ENCODE measurements at places on chromosomes 2 and 18.
A peak's percentile ranks its signal among the peaks of the same experiment; 100 is the strongest.

GRCh38 chr2:47660168-47660567 is 122.8 kb upstream of the MSH6 start:
- no peak for DNase-seq

DNA sequence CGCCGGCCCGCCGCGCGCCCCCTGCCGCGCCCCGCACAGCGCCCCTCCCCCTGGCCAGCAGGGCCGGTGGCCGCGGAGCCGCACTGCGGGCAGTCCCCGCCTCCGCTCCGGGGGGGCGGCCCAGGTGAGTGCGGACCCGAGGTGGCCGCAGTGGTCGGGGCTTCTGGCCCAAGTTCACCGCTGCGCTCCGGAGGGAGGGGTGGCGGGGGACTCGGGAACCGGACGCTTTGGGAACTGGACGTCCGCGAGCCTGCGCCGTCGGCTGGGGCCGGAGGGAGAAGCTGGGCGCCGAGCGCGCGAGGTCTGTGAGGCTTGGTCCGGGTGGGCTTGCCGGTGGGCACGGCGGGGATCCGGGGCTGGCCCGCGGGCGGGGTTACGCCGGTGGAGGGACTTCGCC is 591 bp upstream of the LDLRAD4 start:
- no peak for DNase-seq

DNA sequence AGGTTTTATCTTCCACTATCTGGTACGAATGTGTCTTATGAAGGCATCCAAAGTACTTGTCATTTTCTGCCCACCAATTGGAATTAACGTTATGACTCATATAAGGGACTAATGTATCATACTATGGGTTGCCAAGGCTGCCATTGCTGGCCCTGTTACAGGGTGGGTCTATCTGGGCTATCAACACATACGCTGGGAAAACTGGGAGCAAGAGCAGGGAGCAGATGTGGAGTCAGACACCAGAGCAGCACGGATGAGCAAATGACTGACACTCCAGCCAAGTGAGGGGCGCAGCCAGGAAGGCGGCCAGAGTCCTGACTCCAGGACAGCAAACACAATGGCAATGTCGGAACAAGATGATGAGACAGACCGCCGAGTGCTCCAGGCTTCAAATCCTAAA is 145.9 kb downstream of the COPS8 start:
- no peak for DNase-seq

DNA sequence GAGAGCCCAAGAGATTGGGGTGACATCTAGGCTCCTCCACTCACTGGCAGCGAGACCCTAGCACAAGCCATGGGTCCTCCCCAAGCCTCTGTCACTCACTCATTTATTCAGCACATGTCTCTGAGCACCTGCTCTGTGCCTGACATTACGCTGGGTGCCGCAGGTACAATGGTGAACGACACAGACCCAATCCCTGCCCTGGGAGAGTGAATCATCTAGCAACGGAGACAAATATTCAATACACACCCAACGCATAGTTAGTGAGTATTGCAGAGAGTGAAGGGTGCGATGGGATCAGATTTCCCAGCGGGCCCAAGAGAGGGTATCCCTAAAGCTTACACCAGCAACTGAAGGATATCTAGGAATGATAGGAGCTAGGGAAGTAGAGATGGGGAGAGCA is 45.5 kb downstream of the ZFP36L2 start:
- no peak for DNase-seq

- peak; percentile 84 for DNase-seq
Measured at GRCh38 chr2:210617732-210618330, 61.4 kb downstream of the CPS1 start.

GRCh38 chr2:68968221-68968620 is 6.2 kb upstream of the GKN1 start:
- no peak for DNase-seq

DNA sequence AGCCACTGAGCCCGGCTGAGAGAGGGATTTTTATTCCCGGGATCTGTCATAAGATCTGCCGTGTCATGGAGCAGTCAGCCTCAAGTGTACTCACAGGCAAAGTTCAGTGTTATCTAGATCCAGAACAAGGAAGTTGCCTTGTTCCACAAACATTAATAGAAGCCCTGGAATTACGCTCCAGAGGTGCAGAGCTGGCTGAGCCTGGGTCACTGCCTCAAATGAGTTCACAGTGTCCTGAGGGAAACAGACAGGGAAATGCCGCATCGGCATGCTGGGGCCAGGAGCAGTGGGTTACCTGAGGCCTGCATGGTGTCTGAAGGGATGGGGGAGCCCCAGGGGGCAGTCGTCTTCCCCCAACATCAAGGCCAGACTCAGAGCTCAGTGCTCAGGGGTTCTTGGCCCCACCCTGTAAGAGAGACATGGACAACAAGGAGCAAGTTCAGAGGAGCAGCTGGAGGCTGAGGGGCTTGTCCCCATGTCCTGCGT is 42.7 kb upstream of the ODC1 start:
- DNase-seq = no peak

- DNase-seq = no peak
Measured at GRCh38 chr2:237455764-237456163, 31.3 kb upstream of the MLPH start.

- DNase-seq = no peak
Measured at GRCh38 chr2:211881449-211881848, 657.2 kb downstream of the ERBB4 start.

DNA sequence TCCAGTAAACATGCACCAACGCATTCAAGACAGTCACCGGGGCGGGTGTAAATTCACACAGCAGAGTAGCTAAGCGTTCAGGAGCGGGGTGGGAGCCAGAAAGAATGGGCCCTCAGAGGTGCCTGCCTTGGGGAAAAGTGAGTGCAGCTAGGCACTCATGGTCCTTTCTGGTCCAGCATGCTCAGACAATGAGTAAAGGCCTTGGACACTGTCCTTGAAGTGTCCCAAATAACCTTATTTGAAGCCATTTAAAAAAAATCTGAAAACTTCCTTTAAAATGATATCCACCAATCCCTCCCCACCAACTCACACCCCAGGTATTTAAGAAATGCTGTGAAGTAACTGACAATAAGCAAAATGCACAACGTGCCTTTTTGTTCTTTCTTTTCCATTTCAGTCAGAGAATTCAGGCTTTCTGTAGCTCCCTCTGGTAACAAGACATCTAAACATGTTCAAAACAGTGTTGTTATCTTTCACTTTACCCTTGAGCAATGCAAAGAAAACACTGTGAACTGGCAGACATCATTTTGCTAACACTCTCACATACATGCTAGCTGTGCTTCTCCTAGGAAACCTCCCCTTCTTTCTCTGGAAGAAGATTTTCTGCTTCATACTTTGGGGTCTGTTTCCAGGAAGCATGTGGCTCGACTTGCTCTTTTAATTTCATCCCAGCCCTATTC is 445.1 kb upstream of the SPRED2 start:
- no peak for DNase-seq

DNA sequence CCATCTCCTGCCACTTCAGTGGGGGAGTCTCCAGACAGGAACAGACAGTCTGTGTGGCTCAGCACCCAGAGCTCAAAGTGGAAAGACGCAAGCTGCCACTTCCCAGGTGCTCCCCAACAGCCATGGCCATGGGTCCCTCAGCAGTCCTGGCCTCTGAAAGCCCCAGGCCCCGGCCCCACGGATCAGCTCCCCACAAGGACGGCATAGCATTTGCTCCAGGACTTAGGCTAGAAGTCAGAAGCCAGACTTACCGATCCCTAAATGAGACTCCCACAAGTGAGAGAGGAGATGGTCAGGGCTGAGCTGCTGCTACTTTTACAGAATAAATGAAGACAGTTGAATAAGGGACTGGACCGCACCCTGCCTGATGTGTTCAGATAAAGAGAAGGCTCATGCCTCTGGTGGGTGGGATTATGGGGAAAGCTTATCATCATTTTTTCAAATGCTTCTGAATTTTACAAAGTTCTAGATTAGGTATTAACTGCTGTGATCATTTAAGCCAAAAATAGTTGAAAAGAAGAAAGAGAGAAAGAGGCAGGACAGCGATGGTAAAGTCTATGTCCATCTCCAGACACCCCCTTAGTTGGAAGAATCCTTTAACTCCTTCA is 50.5 kb downstream of the ADD2 start:
- DNase-seq = no peak

GRCh38 chr18:24763765-24764513 is 303.5 kb downstream of the HRH4 start:
- DNase-seq = no peak

DNA sequence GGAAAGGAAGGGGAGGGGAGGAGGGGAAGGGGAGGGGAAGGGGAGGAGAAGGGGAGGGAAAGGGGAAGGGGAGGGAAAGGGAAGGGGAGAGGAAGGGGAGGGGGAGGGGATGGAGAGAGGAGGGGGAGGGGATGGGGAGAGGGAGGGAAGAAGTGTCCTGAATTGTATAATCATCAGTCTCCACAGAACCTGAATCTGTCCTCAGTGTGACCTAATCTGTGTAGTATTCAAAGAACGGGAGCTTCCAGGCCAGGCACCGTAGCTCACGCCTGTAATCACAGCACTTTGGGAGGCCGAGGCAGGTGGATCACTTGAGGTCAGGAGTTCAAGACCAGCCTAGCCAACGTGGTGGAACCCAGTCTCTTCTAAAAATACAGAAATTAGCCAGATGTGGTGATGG is 41.1 kb upstream of the CCDC150 start:
- DNase-seq = no peak

GRCh38 chr18:70491734-70492348 is 203.0 kb downstream of the SOCS6 start:
- DNase-seq = peak; percentile 85

GRCh38 chr2:10914272-10914693 is 2.5 kb downstream of the KCNF1 start:
- no peak for DNase-seq

- DNase-seq = no peak
Measured at GRCh38 chr18:39660141-39660540, 2094.5 kb upstream of the CELF4 start.

- DNase-seq = no peak
Measured at GRCh38 chr2:176424746-176425145, 155.5 kb downstream of the MTX2 start.

GRCh38 chr2:188243381-188243780 is 48.3 kb upstream of the GULP1 start:
- no peak for DNase-seq

DNA sequence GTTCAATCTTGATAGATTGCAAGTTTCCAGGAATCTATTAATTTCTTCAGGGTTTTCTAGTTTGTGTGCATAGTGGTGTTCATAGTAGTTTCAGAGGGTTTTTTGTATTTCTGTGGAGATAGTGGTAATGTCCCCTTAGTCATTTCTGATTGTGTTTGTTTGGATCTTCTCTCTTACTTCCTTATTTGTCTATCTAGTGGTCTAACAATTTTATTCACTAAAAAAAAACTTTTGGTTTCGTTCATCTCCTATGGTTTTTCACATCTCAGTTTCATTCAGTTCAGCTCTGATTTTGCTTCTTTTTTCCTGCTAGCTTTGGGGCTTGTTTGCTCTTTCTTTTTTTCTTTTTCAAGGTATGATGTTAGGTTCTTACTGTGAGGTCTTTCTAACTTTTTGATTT is 94.5 kb downstream of the SNTG2 start:
- no peak for DNase-seq

- DNase-seq = peak; percentile 22
Measured at GRCh38 chr2:61426267-61426897, 44.5 kb downstream of the USP34 start.

GRCh38 chr2:218882461-218882816 is 1.8 kb downstream of the WNT10A start:
- DNase-seq = no peak

GRCh38 chr2:125330133-125330532 is 1305.0 kb downstream of the CNTNAP5 start:
- DNase-seq = no peak

GRCh38 chr2:119792907-119793312 is 33.2 kb downstream of the PTPN4 start:
- DNase-seq = no peak

- no peak for DNase-seq
Measured at GRCh38 chr18:66641056-66641455, 37.2 kb upstream of the CDH19 start.

- no peak for DNase-seq
Measured at GRCh38 chr2:237979331-237979730, 12.5 kb downstream of the UBE2F start.

Measured in Ammon's horn (tissue), 1 donor.